Uterus (tissue), 4 donors: ENCODE measurements at places on chromosomes 7 and 10. TPM values are rescaled to one million over a fixed set of nuclear protein-coding genes. Genes with fewer than 3 reads are reported as not detected.

Gene RNLS
- 8.7 TPM for total RNA-seq

Gene PPP1R17
- total RNA-seq: not detected

Gene WNT16
- total RNA-seq: not detected

Gene CALML5
- not detected for total RNA-seq

DNA sequence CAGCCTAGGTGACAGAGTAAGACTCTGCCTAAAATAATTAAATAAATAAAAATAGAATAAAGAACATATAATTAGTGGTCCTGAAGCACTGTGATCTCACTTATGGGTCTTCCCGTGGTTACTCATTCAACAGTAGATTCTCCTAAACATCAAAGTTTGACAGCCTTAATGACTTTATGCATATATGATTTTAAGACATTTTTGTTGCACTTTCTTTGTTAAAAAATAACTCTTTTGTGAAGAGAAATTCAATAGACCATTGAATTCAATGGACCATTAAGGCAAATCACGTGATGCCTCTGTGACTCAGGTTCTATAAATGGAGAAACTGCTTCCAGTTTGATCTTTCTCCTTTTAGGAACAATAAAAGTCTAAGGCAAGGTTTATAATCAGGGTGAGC is 59.6 kb downstream of the ATOH7 start:
- no peak for DNase-seq

- no peak for DNase-seq
These were observed 14.0 kb downstream of the KMT2E start for GRCh38 chr7:105028004-105028403.

GRCh38 chr10:29900865-29901264 is 158.5 kb downstream of the JCAD start:
- no peak for DNase-seq

DNA sequence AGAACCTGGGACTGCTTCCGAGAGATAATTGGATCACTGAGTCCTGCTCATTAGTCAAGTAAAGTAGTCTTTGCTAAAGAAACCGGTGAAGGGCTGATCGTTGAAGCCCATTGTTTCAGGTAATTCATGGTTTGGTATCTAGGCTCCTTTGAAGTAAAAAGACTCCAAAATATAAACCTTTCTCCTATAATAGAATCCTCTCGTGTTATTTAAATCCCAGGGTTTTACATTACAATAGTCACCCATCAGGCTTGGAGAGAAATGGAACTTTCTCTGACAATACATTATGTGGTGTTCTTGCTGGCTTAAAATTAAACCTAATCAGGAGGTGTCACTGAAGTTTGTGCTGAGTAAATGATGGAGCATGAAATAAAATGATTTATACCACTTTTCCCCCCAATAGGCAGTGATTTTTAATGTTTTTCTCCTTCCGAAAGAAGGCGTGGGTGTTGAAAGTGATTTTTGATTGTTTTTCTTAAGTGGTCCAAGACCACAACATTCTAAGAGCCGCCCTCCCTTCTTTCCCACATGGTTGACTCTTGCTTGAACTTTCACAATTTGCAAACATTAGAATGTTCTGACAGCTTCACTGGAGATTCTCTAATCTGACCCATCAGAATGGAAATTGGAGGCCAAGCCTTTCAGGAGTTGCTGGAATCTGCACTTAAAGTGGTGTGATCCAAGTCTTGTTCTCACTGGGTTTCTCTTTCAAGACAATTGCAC is 44.2 kb downstream of the LRMDA start:
- DNase-seq: no peak
